ENCODE measurements at places on chromosomes 11 and 22. TPM values are rescaled to one million over a fixed set of nuclear protein-coding genes. Genes with fewer than 3 reads are reported as not detected.

KRTAP5-10 gene
- not detected for total RNA-seq

MYOD1 gene
- total RNA-seq, result not detected

DNA sequence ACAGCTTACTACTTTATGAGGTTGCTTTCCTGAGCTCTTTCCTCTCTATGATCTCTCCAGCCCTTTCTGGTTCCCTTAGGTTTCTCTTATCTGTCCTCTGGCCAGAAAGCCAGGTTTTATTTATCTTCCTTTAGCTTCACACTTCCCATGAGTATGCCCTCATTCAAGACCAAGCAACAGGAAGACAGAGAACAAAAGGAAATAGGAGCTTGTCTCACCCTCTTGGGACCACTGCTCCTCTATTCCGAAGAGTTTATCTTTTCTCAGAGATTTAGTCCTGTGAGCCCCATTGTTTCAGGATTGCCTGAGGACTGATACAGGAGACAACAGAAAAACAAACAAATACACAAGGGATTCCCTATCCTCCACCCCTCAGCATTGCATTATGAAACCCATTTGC, 62.4 kb upstream of the CCDC179 start:
- DNase-seq, result no peak

GRCh38 chr11:22192289-22192641, 620 bp upstream of the ANO5 start:
- no peak for DNase-seq

DNA sequence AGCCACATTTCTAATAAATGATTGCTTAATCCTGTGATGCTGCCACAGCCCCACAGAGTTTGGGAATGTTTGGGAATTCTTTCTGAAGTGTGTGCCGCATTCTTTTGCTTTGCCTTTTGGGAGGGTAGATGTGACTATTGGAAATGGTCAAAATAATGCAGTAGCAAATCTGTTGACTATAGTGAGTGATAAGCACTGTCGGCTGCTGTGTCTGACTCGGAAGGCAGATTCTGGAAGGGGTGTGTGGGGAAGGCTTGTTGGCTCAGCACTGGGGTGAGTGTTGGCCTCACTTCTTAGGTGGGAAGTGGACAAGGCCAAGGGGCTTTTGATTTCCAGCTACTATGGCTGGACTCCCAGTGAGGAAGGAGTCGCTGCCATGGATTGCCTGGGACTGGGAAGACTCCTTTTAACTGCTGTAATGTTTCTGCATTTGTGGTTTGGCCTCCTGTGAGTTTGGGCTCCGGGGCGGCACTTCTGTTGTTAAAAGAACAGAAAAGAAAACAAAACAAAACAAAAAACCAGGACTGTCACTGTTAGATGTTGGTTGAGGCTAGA, 20.1 kb downstream of the ZBTB16 start:
- peak; percentile 64 for DNase-seq

- DNase-seq, result no peak
Measured at GRCh38 chr11:120182372-120182771, 28.5 kb upstream of the OAF start.

DNA sequence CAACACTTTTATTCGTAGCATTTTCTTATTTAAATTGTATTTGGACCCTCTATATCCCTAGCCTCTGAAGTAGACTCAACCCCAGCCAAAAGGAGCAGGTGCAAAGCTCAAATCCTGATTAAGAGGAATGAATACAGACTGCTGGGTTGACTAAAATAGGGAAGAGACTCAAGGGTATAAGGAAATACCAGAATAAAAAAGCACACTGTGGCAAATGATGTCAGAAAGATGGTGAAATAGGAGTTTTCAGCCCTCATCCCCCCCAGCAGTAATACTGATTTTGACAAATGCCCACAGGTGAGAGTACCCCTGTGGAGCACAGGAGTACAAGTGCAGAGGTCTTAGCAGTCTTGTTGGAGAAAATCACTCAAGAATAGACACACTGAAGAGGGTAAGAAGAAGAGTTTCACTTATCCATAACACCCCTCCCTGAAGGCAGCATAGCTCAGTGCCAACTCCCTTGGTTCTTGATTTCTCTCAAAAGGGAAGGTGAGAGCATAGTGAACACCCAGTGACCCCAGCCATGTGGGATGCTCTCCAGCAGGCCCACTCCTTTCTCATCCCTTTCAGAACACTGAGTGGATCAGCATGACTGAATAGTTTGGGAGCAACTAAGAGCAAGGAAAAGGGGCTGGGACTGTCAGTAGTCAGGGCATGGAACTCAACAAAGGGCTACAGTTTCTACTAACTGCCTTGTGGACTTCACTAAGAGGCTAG, 71.7 kb downstream of the TBC1D22A start:
- DNase-seq, result no peak

DNA sequence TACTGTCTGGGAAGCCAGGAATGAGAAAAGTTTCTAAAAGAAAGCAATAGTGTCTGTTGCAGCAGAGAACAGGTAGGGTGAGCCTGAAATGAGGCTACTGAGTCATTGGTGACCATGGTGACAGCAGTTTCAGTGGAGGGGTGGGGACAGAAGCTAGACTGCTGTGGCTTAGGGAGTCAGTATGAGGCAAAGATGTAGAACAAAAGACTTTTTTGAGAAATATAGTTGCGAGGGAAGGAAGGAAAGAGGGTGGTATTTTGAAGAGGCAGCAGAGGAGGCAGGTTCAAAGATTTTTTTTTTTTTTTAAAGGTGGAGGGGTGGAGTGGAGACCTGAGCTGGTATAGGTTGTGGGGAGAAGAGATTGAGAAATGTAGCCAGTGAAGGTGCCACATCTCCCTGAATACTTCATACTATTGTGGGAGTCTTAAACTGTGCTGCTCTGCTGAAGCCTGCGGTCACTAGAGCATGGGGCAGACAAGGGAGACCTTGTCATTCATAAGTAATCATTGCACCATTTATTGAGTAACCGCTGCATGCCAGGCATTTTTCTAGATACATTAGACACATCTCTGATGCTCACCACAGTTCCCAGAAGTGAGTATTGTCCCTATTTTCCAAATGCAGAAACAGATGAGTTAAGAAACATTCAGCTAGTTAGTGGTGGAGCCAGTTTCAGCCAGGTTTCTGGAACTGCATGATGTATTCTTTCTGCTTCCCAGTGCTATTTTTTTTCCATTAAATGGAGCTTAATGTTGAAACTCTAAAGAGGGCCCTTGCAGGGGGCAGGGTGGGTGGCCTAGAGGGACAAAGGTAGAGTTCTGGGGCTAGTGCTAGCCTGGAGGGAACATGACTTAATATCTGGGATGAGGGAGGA, 49.9 kb downstream of the STIM1 start:
- DNase-seq, result peak; percentile 23

GRCh38 chr22:31866918-31867317, 77.4 kb upstream of the YWHAH start:
- DNase-seq, result no peak
